ENCODE measurements at places on chromosomes 13 and 19.

GRCh38 chr19:2051773-2052704, 995 bp upstream of the MKNK2 start:
- no peak for DNase-seq

DNA sequence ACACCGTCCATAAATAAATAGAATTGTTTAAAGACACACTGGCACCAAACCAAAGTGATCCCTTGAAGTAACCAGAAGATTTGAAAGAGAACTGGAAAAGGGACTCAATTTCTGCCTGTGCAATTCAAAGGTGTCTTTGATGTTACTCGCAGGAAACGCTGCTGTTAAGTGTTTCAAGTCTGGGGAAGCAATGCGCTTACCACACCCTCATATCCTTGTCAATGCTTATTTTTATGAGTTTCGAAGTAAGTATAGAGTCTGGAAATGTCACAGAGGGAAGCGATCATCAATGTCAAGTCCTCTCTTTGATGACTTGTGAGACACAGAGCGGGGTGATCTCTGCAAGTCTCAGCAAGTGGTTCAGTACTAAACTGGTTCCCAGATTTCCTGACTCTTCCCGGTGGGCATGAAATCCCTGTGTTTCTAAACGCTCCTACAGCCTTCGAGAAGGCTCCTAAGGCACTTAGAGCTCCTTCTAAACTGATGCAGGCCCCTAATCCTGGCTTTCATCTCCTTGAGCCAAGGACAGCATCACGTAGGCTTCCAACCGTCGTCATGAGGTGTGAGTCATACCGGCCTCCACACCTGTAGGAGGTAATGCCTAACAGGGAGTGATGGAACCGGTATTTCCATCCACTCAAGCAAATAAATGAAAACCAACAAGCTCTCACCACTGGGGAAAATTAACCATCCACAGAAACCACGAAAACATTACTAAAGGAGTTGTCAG, 22.8 kb downstream of the SYDE1 start:
- no peak for DNase-seq

GRCh38 chr13:63167699-63168337, 1752.2 kb upstream of the PCDH20 start:
- DNase-seq, result no peak

DNA sequence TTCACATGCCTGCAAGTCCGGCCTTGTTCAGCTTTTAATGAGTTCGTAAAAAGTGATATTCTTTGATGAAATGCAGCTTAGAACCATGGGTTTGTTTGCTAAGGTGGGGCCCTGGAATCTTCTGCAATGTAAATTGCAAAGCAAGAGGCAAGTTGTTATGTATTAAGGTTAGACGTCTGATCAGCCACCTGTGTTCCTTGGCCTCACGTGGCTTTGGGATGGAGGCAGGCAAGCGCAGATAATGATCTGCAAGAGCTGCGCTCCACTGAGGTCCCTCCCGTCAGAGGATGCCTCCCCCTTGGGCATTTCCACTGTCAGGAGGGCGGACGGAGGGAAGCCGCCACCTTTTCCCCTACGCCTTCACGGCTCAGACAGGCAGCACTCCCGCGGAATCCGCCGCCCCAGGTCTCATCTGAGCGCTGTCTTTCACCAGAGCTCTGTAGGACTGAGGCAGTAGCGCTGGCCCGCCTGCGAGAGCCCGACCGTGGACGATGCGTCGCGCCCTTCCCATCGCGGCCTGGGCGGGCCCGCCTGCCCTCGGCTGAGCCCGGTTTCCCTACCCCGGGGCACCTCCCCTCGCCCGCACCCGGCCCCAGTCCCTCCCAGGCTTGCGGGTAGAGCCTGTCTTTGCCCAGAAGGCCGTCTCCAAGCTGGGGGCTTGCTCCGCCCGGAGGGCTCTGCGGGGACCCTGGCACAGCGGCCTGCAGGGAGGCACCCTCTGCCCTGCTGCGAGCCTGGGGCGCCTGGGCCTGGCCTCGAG, 110.9 kb downstream of the CRYL1 start:
- no peak for DNase-seq

DNA sequence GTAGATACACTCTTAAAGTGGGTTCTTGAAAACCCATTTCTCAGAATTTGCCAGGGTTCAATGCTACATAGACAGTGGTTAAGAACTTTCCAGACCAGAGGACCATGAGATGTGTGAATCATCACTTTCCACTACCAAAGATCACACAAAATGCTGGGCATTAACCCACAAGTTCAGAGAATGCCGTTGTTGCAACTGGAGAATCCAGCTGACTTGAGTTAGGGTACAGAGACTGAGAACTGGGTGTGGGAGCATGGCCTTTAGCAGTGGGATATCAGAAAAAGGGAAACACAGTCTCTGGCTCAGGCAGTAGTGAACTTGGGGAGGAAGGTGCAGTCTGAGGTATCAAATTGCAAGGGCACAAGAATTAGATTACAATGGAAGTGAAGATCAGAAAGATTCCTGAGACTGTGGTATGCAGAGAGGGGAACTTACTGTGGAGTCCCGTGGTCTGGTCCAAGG, 51.5 kb upstream of the WDFY2 start:
- DNase-seq, result no peak

GRCh38 chr13:85508683-85509329, 290.4 kb downstream of the SLITRK6 start:
- no peak for DNase-seq

DNA sequence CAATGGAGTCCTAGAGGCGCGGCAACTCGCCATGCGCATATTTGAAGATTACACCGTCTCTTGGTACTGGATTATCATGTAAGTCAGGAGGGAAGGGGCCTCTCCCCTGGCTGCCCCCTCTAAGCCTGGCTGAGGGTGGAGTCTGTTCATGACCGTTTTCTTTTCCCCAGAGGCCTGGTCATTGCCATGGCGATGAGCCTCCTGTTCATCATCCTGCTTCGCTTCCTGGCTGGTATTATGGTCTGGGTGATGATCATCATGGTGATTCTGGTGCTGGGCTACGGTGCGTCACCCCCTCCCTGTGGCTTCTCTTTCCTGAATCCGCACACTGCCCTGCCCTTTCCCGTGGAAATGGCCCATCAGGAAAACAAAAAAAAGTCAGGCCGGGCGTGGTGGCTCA, 6.5 kb downstream of the SLC44A2 start:
- no peak for DNase-seq

GRCh38 chr19:41921577-41922576, 6.4 kb downstream of the ERFL start:
- no peak for DNase-seq

GRCh38 chr19:45780146-45780447, 2.2 kb downstream of the DMPK start:
- DNase-seq, result no peak

DNA sequence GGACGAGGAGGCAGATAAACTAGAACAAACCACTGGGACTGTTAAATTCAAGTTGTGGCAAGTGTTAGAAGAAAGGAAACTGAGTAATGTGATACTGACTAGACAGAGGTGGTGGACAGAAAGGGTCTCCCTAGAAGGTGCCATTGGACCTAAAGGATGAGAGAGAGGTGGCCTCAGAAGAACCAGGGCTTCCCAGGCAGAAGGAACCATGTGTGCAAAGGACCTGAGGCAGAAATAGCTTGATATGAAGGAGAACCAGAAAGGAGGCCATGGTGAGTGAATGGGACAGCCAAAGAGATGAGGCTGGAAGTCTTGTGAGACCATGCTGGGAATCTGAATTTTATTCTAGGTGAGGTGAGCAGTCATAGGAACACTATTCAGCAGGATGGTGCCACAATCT, 2.8 kb upstream of the SYDE1 start:
- DNase-seq, result no peak

- DNase-seq, result no peak
These were observed 107.3 kb upstream of the ZNF507 start for GRCh38 chr19:32238076-32238475.

GRCh38 chr13:73034901-73035300, 23.9 kb upstream of the KLF5 start:
- DNase-seq, result no peak

Data from fibroblast of the conjunctiva (primary cell).